Osteoblast (primary cell): ENCODE measurements at places on chromosomes 4 and X. TPM values are rescaled to one million over a fixed set of nuclear protein-coding genes. Genes with fewer than 3 reads are reported as not detected.

GRCh38 chr4:44415251-44415650 is 33.4 kb downstream of the KCTD8 start:
- no peaks in the 10 kb centered on the region for H3K4me1 ChIP-seq
- H3K4me3 ChIP-seq: no peak overlapping the region
- no peaks in the 10 kb centered on the region for H3K27me3 ChIP-seq
- H3K27ac ChIP-seq: no peak overlapping the region

Gene HGFAC
- total RNA-seq: not detected in 2 replicates

DNA sequence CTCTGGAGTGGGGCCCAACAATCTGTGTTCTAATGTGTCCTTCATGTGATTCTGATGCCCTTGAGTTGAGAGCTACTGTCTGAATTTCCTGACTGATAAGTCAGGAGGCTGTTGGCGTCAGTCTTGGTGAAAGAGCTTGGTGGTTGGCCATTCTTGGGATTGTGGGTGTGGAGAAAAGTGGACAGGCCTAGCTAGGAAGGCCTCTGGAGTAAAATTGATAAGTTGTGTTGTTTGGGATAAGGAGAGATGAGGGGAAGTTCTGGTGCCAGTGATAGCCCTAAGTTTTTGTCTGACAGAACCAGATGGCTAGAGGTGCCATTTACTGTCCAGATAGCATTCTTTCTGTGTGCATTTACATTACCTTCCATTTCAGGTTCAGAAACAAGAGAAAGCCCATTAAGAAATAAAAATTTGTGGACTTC is 11.7 kb downstream of the NSD2 start:
- peaks cover 5% of the 10 kb centered on the region for H3K4me1 ChIP-seq
- H3K4me3 ChIP-seq: no peak overlapping the region
- no peaks in the 10 kb centered on the region for H3K27me3 ChIP-seq
- DNase-seq: peak; percentile 69
- H3K36me3 ChIP-seq: no peaks in the 10 kb centered on the region
- H3K27ac ChIP-seq: no peak overlapping the region

Gene TLR2
- total RNA-seq: 0.29 and 0.36 TPM in 2 replicates

Gene MAGEA4
- not detected in 2 replicates for total RNA-seq

GRCh38 chr4:94571298-94571697 is 119.6 kb downstream of the PDLIM5 start:
- H3K36me3 ChIP-seq: peaks cover 14% of the 10 kb centered on the region
- H3K27me3 ChIP-seq: no peaks in the 10 kb centered on the region
- H3K27ac ChIP-seq: no peak overlapping the region
- no peak overlapping the region for H3K4me3 ChIP-seq
- DNase-seq: no peak

Gene RPS6KA6
- 3.5 and 4.0 TPM in 2 replicates for total RNA-seq

Gene BEX1
- 4.4 and 4.7 TPM in 2 replicates for total RNA-seq

Gene SMIM10L2A
- under 0.01 and 0.29 TPM in 2 replicates for total RNA-seq

Gene FGFBP1
- total RNA-seq: not detected in 2 replicates

Gene SMIM10
- total RNA-seq: 7.1 and 8.0 TPM in 2 replicates

DNA sequence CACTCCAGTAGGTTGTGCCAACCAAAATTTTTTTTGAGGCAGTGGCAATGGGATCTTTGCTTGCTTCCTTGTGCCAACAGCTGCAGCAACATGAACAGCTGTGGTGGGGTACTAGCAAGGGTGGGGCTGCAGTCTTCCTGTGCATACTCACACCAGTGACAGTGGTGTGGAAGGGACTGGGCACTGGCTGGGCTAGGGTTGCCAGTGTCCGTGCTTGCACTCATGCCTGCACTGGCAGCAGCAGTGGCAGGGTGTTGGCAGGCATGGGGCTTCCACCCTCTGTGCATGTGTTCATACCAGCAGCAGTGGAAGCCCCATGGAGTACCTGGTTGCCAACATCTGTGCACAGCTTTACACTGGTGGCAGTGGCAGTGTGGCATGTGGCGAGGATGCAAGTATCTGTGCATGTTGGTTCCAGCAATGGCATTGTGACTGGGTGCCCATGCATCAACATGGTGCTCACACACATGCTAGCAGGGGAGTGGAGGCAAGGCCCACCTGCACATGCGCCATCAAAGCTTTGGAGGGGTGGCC is 1312.6 kb downstream of the PCDH18 start:
- H3K36me3 ChIP-seq: no peaks in the 10 kb centered on the region
- no peaks in the 10 kb centered on the region for H3K27me3 ChIP-seq
- no peaks in the 10 kb centered on the region for H3K4me1 ChIP-seq

DNA sequence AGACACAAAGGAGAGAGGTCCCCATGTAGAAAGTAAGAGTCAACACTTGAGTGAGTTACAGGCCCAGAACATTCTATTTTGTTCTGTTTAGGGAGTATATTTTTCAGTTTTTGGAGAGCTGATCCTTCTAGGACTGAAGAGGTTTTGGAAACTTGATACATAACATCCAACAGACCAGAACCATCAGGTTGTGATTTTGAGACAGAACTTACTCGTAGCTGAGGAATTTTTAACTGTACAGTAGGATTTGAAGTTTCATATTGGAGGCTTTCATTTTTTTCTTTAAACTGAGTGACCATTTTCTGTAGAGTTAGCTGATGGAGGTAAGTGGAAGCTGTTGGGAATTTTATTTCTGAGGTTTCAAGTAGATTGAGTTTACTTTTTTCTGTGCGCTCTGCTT is 73.3 kb downstream of the NCAPG start:
- H3K4me1 ChIP-seq: peaks cover 5% of the 10 kb centered on the region
- no peaks in the 10 kb centered on the region for H3K27me3 ChIP-seq
- H3K36me3 ChIP-seq: no peaks in the 10 kb centered on the region
- H3K4me3 ChIP-seq: no peak overlapping the region
- no peak overlapping the region for H3K27ac ChIP-seq

Gene BANK1
- total RNA-seq: 1.8 and 2.7 TPM in 2 replicates

Gene CDX4
- total RNA-seq: not detected in 2 replicates

- no peak overlapping the region for H3K4me3 ChIP-seq
- DNase-seq: no peak
- H3K27me3 ChIP-seq: peaks cover 5% of the 10 kb centered on the region
- H3K4me1 ChIP-seq: peaks cover 3% of the 10 kb centered on the region
Observed at GRCh38 chrX:41240509-41240908, 93.5 kb upstream of the DDX3X start.

Gene CT47B1
- total RNA-seq: not detected in 2 replicates

Gene SYTL4
- 2.9 TPM in 2 replicates for total RNA-seq

GRCh38 chrX:82127228-82128123 is 925.6 kb downstream of the SH3BGRL start:
- no peaks in the 10 kb centered on the region for H3K4me1 ChIP-seq
- no peak for DNase-seq
- H3K4me3 ChIP-seq: no peak overlapping the region
- no peaks in the 10 kb centered on the region for H3K36me3 ChIP-seq

Gene IL2
- total RNA-seq: not detected in 2 replicates
